ENCODE measurements at places on chromosomes 5 and 9.

- no peak for DNase-seq
Measured at GRCh38 chr5:9782826-9783560, 152.8 kb upstream of the TAS2R1 start.

DNA sequence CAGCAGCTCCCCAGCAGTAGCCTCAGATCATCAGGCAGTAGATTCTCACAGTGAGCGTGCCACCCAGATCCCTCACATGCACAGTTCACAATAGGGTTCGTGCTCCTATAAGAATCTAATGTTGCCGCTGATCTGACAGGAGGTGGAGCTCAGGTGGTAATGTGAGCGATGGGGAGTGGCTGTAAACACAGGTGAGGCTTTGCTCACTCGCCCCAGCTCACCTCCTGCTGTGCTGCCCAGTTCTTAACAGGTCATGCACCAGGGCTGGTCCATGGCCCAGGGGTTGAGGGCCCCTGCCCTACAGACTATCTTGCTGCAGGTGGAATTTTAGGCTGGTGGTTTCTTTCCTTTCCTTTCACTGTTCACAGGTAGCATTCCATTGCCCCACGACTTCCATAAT is 100.2 kb downstream of the MRPL36 start:
- DNase-seq: no peak

GRCh38 chr9:137079401-137079787 is 2.1 kb downstream of the UAP1L1 start:
- DNase-seq: no peak

DNA sequence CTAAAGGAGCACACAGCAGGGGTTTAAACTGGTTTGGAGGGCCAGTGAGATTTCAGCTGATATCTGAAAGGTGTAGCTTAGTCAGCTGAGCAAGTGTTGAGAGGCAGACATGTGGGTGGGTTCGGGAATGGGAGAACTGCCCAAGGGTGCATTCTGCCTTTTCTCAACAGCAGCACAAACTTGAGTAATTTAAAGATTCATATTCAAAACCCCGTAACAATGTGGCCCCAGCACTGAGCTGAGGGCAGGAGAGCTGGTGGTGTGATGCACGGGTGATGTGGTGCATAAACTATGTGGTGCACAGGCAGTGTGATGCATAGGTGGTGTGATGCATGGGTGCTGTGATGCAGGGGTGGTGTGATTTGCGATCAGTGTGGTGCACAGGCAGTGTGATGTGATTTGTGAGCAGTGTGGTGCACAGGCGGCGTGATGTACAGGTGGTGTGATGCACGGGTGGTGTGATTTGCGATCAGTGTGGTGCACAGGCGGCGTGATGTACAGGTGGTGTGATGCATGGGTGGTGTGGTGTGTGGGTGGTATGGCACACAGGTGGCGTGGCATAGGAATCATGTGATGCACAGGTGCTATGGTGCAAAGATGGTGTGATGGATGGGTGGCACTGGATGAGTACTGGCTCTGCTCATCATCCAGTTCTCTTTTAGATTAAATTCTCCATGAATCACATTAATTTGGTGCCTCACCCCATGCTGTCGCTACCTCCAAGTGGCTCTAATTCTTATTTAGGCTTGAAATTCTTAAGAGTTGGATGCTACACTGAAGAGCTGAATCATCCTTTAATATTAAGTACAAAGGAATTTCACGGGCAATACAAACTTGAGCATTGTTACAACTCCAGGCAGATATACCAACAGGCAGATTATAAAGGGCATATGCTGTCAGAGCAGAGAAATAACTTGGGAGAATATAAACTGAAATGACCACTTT is 53.6 kb downstream of the DAP start:
- no peak for DNase-seq

GRCh38 chr5:56496581-56497063 is 263.5 kb upstream of the ANKRD55 start:
- DNase-seq: no peak

DNA sequence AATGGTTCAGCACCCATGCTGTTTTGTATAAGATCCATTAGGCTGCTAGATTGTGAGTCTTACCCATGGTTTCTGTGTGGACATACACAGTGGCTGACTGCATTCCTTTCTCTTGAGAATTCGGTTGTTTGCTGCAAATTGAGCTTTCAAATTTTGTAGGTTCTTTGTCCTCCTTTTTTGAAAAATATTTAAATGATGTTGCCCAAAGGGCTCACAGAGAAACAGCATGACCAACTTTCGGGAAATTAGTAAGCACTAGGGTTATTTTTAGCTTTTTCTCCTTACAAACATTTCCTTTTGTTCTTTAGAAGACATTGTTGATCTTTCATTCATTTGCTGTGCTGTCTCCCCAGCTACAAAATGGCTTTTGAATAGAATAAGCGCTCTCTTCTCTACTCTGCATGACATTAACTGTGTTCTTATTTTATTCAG is 79.4 kb downstream of the NLN start:
- no peak for DNase-seq

- no peak for DNase-seq
Measured at GRCh38 chr9:25913806-25914205, 235.6 kb upstream of the TUSC1 start.

DNA sequence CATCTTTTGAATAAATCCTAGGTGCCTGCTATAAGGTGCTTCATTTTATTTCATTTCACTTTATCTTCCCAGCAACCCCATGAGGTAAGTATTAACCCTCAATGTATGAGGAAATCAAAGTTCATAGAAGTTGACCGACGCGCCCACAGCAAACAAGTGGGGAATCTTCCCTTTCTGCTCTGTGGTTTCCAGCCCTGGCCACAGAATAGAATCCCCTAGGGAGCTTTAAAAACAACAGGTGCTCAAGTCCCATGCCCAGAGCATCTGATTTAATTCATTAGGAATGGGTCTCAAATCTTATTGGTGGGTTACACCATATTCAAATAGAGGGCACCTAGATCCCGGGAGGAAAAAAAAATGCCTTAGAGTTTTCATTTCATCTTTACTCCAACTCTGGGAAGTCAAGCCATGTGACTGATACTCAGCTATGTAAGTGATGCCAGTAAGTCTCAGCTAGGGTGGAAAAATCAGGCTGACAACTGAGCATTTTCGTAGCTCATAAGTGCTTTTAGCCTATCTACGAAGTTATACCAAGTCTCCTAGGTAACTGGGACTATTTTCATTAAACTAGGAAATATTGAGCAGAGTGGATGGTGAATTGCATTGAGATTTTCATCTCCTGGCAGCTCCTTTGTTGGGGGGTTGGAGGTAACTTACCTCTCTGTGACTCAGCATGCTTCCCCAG is 353.4 kb upstream of the SLC30A5 start:
- no peak for DNase-seq

DNA sequence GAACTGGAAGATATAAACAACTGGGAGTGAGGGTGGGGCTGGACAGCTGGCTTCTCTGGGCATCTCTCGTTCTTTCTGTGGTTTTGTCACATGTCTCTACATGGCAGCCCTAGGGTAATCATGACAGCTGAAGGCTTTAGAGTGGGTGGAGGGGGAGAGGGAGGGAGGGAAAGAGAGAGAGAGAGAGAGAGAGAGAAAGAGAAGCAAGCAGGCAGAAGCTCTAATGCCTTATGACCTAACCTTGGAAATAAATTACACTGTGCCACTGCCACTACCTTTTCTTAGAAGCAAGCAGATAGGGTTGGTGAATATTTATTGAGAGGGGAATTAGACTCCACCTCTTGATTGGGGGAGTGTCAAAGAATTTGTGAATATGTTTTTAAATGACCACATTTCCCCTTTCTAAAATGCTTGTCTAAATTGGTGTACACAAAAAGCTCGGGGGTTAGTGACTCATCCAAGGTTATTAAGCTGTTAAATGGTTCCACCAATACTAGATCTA is 2.6 kb upstream of the DAPK1 start:
- DNase-seq: no peak

DNA sequence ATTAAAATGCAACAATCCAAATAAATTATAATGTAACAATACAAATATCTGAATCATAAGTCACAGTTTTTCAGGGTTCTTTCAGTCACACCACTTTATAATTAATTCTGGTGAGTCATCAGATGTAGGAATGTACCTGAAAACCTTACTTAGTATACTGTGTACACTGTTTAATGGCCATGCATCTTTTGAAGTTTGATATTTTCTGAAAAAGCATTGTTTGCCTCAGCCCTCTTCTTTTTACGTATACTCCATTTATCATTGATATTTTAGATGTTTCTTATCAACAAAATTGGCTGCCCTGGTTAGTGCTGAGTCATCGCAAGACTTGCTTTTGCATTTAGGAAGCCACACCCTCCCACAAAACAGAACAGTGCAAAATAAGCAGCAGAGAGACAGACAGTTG is 218.6 kb downstream of the PJA2 start:
- no peak for DNase-seq

DNA sequence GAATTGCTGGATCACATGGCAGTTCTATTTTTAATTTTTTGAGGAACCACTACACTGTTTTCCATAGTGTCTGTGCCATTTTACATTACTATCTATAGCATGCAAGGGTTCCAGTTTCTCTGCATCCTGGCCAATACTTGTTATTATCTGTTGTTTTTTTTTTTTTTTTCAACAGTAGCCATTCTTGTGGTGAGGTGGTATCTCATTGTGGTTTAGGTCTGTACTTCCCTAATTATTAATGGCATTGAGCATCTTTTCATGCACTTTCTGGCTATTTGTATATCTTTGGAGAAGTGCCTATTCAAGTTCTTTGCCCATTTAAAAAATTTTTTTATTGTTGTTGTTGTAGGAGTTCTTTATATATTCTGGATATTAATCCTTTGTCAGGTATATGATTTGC is 97.7 kb downstream of the GDNF start:
- DNase-seq: no peak

GRCh38 chr5:9642621-9643020 is 12.5 kb upstream of the TAS2R1 start:
- no peak for DNase-seq

- DNase-seq: no peak
Measured at GRCh38 chr9:98031169-98031568, 25.4 kb upstream of the NANS start.

GRCh38 chr5:65779643-65780042 is 57.6 kb downstream of the NLN start:
- DNase-seq: no peak

GRCh38 chr9:106575823-106576222 is 287.1 kb upstream of the ZNF462 start:
- DNase-seq: no peak

GRCh38 chr5:74085186-74085585 is 459.2 kb downstream of the ARHGEF28 start:
- DNase-seq: no peak

DNA sequence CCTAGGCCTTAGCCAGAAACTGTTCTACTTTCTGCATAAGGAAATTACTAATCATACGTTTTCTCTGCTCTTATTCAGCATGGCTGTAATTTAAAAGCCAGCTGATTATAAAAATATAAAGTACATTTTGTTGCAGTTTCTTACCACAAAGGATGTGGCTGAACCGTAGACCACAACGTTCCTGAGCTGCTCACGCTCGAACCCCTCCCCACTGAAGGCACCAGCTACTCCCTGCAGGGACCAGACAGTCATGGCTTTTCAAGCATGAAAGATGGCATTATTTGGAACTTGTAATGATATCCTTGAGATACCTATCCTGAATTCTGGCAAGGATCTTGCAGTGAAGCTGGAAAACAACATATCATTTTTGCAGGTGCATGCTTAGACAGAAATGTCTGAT is 91.8 kb upstream of the DMRT1 start:
- no peak for DNase-seq

All from stimulated activated CD4-positive, alpha-beta T cell treated with anti-CD3 and anti-CD28 coated beads, Interleukin-15, amount 100 ng/mL, for 1 hour (primary cell).